ENCODE measurements at places on chromosomes 5 and 9.
A peak's percentile ranks its signal among the peaks of the same experiment; 100 is the strongest.

GRCh38 chr9:114001794-114002261, 76.3 kb downstream of the AMBP start:
- no peak for DNase-seq

DNA sequence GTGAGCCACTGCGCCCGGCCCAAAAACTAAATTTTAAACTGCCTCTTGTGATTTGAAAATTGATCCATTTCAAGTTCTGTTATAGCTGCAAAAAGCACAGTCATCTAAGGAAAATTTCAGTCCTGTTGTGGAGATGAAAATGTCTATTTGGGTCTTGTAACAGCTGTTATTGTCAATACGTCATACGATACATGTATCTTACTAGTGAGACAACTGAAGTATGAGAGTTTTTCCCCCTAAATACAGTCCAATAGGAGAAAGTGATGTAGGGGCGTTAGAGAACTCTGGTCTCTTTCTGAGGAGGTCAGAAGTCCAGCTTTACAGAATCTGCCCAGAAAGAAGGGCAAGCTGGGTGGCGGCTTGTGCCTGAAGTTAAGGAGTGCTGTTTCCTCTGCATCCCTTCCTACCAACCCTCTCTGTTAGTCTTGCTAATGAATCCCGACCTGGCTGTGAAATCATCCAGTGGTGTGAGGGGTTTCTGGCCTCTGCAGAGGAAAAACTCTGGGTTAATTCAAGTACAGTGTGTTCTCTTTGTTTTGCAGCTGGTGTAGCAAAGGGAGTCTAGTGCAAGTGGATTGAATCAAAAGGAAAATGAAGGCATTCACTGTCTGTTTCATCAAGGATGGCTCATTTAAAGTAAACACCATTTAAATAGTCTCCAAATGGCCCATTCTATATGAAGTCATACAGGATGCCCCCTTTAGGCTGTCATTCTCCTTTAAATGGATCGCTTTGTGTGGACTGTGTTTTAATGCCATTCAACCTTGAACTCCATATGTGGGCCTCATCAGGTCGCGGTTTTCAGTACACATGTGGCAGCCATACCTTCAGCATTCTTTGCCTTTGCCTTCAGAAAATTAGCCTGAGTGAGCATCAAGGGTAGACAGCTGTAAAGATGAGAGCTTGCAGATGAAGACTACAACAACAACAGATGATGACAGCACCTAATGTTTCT, 59.0 kb downstream of the AOPEP start:
- DNase-seq, result no peak

- no peak for DNase-seq
Measured at GRCh38 chr5:34550247-34550646, 105.9 kb upstream of the RAI14 start.

DNA sequence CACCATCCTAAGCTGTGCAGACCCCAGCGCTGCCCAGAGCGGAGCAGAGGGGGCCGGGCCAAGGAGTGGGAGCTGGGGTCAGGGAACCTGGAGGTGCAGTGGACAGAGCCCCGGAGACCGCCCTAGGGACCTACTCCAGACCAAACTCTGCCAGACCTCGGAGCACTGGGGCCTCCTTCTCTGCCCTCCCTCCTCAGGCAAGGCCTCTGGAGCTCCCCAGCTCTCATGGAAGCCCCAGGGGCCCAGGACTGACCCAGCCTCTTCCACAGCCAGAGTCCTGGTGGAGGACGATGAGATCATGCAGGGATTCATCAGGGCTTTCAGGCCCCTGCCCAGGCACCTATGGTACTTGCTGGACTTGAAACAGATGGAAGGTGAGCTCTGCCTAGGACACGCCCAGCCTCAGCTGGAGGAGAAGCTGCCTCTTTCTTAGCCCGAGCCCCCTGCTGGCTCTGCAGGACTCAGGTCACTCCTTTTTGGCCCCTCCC, 3.6 kb downstream of the PAEP start:
- DNase-seq, result no peak

DNA sequence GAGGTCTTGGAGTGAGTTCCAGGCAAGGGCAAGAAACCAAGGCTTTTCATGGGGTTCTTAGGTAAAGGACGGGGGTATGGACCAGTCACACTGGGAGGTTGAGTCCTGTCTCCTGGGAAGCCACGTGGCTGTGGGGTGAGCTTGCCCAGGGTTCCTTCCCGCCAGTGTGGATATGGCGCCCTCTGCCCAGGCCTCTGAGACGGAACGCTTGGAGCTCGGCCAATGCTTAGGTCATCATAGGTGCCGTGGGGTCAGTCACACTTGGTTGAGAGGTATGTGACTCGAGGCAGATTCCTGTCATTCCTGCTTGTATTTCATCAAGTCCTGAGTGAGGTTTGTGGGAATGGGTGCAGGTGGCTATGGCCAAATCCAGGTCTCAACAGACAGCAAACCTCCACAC, 46.2 kb downstream of the TENT4A start:
- DNase-seq, result peak; percentile 73

- no peak for DNase-seq
Measured at GRCh38 chr5:33304601-33305000, 136.2 kb upstream of the TARS1 start.

GRCh38 chr5:150305557-150305956, 2.9 kb upstream of the ARSI start:
- DNase-seq, result no peak

DNA sequence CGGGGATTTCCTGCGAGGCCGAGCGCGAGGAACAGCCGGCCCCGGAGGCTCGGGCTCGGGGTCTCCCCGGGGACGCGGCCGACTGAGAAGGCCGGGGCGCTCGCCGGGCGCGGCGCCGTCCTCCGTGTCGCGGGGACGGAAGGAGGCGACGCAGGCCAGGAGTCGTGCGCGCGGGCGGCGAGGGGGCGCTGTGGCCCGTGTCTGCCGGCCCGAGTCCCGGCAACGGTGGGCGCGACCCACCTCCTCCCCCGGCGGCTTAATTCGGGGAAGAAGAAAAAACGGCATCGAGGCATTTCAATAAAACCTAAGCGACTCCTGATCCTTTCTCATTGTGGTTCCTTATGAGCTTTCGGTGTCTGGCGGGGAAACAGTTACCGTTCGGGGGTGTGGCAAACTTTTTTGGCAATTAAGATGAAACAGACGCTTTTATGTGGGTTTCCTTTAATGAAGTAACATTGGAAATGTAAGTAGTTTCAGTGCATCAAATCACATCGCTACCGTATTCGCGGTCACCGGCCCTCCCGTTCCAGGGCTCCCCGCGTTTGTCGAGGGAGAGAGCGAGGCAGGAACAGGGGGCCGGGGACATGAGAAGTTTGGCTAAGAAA, 3.7 kb upstream of the IRX2 start:
- DNase-seq, result no peak

All from urothelium cell line (cell line).